Uterus (tissue), 4 donors: ENCODE measurements at places on chromosomes 7 and 10. TPM values are rescaled to one million over a fixed set of nuclear protein-coding genes. Genes with fewer than 3 reads are reported as not detected.

The SEMA3A gene
- 5.3 TPM for total RNA-seq

GRCh38 chr7:94059746-94060145, 55.6 kb upstream of the BET1 start:
- H3K27me3 ChIP-seq: no peaks in the 10 kb centered on the region
- no peak overlapping the region for H3K27ac ChIP-seq
- H3K36me3 ChIP-seq: no peaks in the 10 kb centered on the region
- no peaks in the 10 kb centered on the region for H3K4me1 ChIP-seq
- H3K4me3 ChIP-seq: no peak overlapping the region

DNA sequence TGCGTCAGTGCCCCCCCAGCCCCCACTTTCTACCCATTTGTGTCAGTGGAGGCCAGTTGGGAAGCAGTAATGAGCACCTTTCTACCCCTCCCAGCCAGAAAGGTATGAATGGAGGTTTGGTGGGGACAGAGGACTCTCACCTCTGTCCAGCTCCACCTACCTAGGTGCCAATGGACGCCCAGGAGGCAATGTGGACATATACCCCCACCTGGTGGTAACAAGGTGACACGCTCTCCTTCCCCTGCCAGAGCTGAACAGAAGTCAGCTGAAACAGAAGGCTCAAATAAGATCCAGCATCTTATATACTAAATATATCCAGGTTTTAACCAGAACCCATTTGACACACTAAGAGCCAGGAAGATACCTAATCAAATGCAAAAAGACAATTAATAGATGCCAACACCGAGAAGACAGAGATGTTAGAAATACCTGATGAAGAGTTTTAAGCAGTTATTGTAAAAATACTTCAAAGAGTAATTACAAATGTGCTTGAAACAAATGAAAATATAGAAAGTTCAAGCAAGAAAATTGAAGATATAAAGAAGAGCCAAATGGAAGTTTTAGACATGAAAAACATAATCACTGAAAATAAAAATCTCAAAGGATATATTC, 18.4 kb upstream of the SORCS3 start:
- no peak overlapping the region for H3K4me3 ChIP-seq
- no peak overlapping the region for H3K27ac ChIP-seq
- no peak for DNase-seq
- H3K27me3 ChIP-seq: no peaks in the 10 kb centered on the region
- H3K36me3 ChIP-seq: no peaks in the 10 kb centered on the region

GRCh38 chr7:97006055-97006815, 882 bp downstream of the DLX6 start:
- H3K4me3 ChIP-seq: no peak overlapping the region
- DNase-seq: no peak
- H3K4me1 ChIP-seq: peaks cover 5% of the 10 kb centered on the region

DNA sequence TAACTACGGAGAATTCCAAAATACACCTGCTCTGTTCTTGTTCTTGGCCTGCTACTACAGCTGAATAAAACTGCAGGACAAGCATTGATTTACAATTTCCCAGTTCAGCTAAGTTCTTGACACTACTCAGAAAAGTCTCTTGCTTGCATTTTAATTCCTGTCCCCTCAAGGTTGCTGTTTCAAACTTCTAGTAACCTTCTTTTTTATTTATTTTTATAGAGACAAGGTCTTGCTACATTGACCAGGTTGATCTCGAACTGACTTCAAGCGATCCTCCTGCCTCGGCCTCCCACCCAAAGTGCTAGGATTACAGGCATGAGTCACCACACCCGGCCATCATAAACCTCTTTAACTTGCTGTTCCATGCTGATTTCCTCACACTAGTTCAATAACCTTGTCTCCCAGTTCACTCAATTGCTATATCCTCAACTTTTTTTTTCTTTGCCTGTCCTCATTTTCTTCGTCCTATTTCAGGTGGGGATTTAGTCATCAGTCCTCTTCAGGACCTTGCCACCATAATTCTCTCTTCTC, 79.9 kb downstream of the ARHGAP21 start:
- no peak overlapping the region for H3K4me3 ChIP-seq
- no peaks in the 10 kb centered on the region for H3K36me3 ChIP-seq
- no peak for DNase-seq
- H3K4me1 ChIP-seq: no peaks in the 10 kb centered on the region
- H3K27ac ChIP-seq: no peak overlapping the region
